ENCODE measurements at places on chromosomes 13 and 19.

DNA sequence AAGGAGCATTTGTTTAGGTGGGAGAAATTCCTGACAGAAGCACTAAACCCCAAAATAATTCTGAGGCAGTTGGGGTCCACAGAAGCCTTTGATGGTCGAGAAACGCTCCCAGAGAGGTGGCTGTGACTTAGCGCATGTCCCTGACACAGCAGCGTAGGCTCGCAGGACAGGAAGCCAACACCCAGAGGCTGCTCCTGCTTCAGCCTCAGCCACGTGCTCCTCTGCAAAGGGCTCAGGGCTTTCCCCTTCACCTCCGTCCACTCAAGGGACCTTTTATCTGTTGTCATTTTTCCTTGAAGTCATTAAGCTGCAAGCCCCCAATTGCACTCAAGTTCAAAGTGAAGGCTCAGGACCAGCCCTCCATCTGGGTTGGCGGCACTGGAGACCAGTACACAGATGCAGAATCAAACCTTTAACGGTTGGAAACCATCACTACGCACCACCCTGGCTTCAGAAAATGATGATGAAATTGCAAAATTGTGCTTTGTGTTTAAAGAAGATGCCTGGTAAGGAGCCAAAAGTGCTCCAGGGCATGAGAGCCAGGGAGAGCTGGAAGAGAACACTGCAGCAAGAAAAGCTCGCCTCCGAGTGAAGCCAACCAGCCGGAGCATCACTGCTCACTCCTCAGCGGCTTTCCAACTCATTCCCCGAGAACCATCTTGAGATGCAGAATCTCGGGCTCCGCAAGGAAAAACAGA, 219.6 kb downstream of the RAP2A start:
- no peak for DNase-seq

- no peak for DNase-seq
Measured at GRCh38 chr13:75474956-75475355, 7.0 kb downstream of the TBC1D4 start.

GRCh38 chr13:97174638-97175037, 47.5 kb upstream of the MBNL2 start:
- DNase-seq: no peak

GRCh38 chr13:86572115-86572514, 772.9 kb upstream of the SLITRK6 start:
- DNase-seq: no peak

DNA sequence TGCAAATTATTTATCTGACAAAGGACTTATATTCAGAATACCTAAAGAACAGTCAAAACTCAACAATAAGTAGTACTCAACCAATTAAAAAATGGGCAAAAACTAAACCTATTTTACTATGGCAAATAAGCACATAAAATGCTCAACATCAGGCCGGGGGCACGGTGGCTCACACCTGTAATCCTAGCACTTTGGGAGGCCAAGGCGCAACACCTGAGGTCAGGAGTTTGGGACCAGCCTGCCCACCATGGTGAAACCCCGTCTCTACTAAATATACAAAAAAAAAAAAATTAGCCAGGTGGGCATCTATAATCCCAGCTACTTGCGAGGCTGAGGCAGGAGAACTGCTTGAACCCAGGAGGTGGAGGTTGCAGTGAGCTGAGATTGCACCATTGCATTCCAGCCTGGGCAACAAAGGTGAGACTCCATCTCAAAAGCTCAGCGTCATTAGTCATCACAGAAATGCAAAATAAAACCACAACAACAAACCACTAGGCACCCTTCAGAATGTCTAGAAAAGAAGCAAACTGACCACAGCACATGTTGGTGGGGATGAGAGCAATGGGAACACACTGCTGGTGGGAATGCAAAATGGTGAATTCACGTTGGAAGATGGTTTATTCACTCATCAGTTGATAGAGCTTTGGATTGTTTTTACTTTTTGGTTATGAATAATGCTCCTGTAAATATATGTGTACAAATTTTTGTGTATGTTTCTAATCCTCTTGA, 180.6 kb upstream of the SOX1 start:
- DNase-seq: no peak

GRCh38 chr19:2391118-2391725, 31.2 kb downstream of the TMPRSS9 start:
- DNase-seq: no peak

DNA sequence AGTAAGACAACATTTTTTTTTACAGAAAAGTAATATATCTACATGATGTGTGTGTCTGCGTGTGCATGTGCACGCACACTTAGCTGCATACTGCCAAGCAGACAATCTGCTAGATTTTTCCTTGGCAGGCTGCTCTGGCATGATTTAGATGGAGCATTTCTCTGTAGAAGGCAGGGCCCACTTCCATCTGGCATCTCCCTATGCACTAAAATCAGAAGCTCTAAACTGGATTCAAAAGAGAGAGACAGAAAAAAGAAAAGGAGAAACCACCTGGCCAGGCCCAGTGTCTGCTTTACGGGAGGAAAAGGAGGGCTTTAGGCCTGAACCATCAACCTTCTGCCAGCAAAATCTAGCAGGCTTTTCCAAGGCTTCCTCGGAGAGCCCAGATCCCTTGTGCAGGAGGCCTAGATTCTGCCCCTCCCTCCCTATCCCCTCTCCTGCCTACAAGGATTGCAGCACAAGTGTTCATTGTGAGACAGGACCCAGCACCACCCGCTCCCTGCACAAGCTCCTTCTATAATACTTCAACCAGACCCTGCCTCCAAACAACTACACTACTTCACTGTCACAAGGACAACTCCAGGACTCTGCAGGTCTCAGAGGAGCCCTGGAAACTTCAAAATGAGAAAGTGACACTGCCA, 99.3 kb downstream of the DOCK9 start:
- no peak for DNase-seq

- no peak for DNase-seq
Measured at GRCh38 chr13:83831796-83832195, 50.5 kb downstream of the SLITRK1 start.

GRCh38 chr19:39506944-39507714, 7.8 kb upstream of the SELENOV start:
- peak; percentile 43 for DNase-seq

DNA sequence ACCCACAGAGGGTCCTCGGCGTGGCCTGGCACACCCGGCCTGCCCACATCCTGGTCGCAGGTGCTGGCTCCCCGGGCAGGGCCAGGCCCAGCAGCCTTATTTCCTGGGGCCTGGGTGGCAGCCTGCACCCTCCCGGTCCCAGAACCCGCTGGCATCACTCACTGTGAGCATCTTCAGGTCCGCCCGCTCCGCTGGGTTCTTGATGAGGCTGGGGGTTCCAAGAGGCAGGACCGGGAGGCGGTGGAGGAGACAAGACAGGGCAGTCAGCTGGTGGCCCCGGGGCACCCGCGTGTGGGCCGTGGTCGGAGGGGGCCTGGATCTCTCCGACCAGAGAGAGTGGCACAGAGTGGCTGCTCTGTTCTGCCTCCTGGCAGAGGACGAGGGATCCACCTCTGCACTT, 27.6 kb upstream of the ZBTB7A start:
- DNase-seq: no peak

DNA sequence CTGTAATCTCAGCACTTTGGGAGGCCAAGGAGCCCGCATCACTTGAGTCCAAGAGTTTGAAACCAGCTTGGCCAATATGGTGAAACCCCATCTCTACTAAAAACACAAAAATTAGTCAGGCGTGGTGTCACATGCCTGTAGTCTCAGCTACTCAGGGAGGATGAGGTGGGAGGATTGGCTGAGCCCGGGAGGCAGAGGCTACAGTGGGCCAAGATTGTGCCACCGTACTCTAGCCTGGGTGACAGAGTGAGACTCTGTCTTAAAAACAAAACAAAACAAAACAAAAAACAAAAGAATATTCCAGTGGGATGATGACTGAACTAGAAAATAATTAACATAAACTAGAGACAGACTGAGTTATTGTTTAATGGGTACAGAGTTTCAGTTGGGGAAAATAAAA, 81.7 kb upstream of the ABCC4 start:
- DNase-seq: no peak

- peak; percentile 55 for DNase-seq
Measured at GRCh38 chr19:48372904-48373303, 8.7 kb downstream of the SYNGR4 start.

DNA sequence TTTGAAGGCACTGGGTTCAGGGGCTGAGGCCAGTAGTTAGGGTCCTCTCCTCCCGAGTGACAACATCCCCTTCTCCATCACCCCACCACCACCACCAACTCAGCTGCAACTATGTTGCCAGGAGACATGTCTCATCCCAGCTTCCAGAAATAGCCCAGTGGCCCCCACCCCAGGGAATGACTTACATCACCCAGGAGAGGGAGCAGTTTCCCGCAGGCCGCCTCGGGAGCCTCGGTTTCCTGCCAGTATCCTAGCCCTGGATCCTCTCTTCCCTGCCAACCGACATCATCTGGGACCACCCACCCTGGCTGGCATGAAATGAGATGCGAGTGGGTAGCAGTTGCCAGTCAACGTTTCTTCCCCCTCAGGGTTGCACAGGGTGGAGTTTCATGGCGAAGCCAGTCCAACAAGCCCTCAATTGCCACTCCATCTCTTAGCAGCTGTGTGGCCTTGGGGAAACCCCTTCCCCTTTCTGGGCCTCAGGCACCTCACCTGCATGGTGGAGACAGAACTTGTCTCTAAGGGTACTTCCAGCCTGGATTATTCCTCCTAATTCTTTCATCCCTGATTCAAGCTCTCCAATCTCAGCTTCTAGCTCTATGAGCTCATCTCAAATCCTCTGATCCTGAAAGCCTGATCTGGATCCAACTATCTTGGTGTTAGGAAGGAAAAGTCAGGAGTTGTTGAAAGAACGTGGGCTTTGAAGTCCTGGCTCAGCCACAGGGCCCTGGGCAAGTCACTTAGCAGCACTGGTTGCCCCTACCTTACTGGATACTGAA, 3.9 kb upstream of the GSK3A start:
- no peak for DNase-seq

DNA sequence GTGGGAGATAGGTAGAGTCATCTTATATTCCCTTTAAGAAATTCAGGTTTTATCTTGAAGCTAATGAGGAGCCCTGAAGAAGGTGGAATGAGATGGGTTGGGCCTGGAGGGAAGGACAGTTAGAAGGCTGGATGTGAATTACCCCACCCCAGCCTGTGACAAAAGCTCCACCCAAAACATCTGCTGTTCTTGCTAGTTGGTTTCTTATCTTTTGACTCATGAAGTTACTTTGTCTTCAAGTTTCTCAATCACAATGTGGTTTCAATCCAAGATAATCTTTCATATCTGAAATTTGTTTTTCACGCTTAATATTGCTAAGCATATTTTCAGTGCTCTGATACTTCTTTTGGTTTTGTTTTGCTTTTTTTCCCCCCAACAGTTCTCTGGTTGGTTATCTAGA, 38.3 kb upstream of the HMGB1 start:
- DNase-seq: no peak

DNA sequence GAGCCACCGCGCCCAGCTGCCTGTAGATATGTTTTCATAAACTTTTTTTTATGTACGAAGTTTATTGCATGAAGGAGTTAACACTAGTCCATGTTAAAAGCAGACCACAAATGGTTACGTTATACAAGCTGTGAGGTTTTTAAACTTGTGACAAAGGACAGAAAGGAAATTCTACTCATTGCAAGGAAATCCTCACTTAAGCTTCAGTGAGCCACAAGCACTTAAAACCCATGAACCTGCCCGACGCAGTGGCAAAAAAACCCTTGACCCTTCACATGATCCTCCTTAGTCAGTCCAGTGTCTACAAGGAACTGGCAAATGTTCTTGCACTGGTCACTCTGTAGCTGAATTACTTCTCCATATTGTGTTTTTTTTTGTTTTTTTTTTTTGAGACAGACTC, 4.2 kb downstream of the MPND start:
- no peak for DNase-seq

DNA sequence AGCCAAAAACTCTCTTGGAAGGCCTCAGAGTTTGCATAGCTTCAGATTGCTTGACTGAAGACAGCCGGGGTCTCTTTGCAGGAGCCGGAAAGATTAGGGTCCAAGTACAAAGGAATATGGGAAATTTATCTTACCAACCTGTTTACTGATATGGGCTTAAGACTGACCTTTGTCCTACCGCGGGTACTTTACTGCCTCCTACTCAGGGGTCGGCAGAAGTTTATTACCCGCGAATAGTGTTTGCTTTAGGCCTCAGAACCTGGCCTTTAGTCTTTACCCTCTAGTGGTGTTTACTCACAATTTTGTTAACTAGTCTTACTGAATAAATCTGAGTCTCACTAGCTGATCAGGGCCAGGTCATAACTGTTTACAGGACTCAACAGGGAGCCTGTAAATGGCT, 765.4 kb upstream of the SPRY2 start:
- no peak for DNase-seq

DNA sequence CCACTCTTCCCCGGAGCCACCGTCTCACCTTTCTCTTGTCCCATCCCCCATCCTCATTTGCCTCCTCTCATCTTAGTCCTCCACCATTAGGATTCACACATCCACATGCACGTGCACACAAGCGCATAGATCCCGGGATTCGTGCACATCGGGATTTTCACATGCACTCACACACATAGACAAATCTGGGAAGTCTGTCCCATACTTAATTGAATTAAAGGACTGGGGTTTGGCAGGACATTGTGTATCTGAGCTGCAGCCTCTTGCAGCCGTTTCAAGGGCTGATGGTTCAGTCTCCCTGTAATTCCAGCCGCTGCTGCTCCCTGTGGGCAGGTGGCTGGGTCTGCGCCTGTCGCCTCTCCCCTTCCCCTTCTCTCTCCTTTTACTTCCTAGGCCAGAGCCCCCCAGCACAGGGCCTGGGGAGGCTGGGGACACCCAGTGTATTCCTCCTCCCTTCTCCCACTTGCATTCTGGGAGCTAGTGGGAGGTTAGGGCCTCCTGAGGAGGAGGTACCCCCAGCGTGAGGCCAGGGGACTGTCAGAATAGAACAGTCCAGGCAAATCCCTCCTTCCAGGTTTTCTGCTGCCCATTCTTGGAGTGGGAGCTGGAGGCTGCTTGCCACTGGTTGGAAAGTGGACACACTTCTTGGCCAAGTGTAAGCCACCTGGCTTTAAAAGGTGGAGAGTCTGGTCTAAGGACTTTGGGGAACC, 43.6 kb downstream of the LYL1 start:
- DNase-seq: no peak

GRCh38 chr13:50518131-50518530, 325.4 kb downstream of the DLEU7 start:
- no peak for DNase-seq

Data from NCI-H524 treated with DMSO at 0.1 percent for 48 hours (cell line).